Omental fat pad (tissue), 4 donors: ENCODE measurements at places on chromosomes 1 and 21. TPM values are rescaled to one million over a fixed set of nuclear protein-coding genes. Genes with fewer than 3 reads are reported as not detected.

The GBP7 gene
- not detected for total RNA-seq

DNA sequence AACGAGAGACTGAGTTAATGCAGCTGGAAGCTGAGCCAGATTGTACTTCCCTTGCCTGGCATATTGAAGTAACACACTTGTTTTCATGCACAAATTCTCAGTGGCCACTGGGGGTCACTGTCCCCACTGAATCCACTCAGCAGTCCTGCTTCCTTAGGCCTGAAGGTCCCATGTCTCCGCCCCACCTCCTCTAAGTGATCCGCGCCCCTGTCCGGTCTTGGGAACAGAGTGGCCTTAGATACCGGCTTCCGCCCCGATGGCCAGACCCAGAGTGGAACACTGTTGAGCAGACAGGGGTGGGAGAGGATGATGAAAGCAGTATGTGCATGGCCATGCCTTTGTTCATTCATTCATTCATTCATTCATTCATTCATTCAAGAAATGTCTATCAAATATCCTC, 34.8 kb downstream of the CHAF1B start:
- no peak for DNase-seq

DNA sequence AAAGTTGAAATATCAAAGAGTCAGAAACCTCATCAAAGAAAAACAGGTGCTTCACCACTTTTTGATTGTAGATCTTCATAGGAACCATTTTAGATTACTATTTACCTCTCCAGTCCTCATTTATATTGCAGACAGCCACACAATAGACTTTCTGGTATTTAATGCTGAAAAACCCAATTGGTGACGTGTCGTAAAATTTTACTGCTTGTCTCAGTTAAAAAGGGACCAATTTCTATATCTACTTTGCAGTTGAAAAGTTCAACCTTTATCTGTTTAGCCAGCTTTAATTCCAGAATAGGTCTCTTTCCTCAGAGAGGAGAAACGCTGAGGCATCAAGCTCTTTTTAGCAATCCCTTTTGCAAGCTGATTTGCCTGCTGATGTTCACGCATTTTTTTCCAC, 1722.4 kb downstream of the PLA2G4A start:
- no peak for DNase-seq

GRCh38 chr1:114610546-114611245, 29.3 kb upstream of the BCAS2 start:
- no peak for DNase-seq

DNA sequence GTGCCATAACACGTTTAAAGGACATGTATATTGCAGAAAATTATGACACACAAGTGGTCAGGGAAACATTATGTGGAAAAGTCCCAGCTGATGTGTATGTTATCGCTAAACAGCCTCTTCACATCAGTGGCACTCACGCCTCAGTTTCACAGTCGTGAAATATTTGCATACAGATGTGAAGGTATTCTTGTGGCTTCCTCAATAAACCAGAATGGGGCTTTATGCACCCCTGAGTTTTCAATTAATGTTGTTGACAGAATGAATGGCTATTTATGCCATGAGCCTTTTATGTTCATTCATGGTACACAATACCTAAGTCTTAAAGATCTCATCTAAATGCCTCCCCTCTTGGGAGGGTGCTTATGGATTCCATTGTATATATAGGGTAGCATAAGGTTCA, 202.1 kb upstream of the ADGRL2 start:
- no peak for DNase-seq
